ENCODE measurements at places on chromosomes 1 and 21. TPM values are rescaled to one million over a fixed set of nuclear protein-coding genes. Genes with fewer than 3 reads are reported as not detected.

DNA sequence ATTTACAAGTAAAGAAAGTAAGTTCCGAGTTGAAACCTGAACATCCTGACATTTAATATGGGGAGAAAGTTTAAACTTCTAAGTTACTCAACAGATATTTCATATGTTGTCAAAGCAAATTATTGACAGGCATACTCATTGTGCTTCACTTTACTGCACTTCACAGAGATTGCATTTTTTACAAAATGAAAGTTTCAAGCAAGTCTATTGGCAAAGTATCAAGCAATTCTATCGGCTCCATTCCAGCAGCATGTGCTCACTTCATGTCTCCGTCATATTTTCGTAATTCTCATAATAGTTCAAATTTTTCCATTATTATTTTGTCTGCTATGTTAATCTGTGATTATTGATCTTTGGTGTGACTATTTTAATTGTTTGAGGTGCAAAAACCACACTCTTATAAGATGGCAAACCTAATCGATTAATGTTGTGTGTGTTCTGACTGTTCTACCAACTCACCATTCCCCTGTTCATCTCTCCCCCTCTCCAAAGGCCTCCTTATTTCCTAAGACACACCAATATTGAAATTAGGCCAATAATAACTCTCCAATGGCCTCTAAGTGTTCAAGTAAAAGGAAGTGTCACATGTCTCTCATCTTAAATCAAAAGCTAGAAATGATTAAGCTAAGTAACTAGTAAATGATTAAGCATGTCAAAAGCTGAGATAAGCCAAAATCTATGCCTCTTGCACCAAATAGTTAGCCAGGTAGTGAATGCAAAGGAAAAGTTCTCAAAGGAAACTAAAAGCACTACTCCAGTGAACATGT is 68.2 kb upstream of the BCL9 start:
- DNase-seq, result no peak

DNA sequence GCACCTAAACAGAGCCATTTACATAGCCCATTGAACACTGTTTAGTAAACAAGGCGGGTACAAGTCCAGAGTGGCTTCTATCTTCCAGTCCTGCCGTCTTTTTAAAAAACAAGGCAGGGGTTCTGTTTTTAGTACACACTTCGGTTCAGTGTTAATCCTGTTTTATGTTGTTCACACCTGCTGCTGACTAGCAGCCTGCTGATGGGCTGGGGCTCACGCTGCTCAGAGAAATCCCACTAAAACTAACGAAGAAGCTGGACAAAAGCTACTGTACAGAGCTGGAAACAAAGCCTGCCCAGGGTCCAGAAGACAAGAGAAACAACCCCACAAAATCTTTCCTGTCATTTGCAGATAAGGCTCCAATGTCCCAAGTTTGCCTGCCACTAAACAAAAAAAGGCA is 13.2 kb downstream of the ESRRG start:
- no peak for DNase-seq

DNA sequence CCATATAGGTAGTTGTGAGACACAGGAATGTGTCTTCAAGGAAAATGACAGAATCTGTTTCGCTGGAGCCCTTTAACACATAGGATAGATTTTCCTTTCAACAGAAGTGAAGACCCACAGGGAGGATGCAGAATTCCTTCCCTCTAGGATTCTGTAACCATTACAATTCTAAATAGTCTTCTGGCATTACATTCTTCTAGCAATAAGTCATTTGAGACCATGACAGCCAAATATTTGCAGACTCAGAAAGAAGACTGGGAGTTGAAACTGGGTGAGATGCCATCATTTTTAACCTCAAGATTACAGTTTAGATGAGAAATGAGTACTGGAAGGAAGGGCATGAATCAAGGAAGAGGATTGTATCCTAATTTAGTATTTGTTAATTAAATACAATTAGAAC is 61.6 kb downstream of the ZBTB18 start:
- DNase-seq, result no peak

GRCh38 chr1:201192261-201192788 is 1.7 kb downstream of the IGFN1 start:
- no peak for DNase-seq

DNA sequence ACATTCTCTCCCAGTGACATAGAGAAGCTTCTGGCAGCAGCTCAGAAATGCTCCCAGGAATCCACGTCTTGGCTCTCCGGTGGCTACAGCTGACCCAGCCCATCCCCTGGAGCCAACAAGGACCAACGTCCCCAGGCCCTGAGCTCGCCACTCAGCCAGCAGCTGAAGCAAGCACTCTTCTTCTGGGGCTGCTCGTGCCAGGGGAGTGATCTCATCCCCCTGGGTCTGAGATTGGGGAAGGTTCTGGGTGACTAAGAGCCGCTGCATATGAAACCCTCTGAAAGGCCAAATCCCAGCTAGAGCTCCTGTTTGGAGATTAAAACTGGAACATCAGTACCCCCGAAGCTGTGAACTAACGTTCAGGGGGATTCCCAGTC is 487.9 kb downstream of the NPHP4 start:
- DNase-seq, result no peak

DNA sequence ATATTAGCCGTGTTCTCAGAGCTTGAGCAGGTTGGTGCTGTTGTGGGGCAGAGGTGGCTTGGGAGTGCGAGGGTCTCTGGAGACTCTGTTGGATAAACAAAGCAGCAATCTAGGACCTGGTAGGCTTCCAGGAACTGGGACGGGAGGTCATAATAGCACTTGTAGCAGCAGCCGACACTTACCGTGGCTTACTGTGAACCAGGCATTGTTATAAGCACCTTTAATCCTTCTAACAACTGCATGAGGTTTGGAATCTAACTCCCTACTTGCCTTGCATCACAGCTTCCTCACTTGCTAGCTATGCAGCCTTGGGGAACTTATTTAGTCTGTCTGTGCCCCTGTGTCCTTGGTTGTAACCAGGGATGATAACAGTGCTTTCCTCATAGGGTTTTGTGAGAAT is 94.9 kb downstream of the NAV1 start:
- no peak for DNase-seq

- DNase-seq, result no peak
These were observed 23.2 kb upstream of the WDR26 start for GRCh38 chr1:224457782-224458144.

DNA sequence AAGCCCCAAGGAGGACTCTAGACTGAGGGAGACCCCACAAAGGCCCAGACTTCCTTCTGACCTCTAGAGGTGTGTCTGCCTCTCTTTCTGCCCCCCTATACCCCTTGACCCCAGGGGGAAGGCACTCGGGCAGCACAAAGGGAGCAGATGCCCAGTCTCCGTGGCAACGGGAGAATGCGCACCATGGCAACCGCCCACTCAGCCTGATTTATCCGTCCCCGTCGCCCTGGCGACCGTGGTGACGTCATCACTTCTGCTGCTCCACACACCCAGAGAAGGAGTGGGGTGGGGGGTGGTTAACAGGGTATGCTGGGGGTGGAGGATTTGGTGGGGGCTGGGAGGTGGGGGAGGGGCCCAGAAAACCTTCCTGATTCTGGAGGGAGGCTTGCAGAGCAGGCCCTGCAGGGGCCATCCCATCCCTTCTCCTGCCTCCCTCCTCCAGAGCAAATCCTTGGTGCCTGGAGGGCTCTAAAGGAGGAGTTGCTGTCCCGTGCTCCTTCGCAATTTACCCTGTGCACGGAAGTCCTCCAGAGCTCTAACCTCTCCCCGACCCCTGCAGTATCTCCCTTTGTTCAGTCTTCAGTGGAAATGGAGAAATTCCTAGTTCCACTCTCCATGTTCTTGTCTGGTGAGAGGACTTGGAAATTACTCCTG is 6.3 kb downstream of the CELF3 start:
- no peak for DNase-seq

GRCh38 chr1:97570691-97571090 is 350.1 kb downstream of the DPYD start:
- no peak for DNase-seq

- DNase-seq, result no peak
These were observed 43.4 kb downstream of the ROR1 start for GRCh38 chr1:63817152-63817667.

GRCh38 chr1:6288665-6289064 is 27.8 kb upstream of the GPR153 start:
- no peak for DNase-seq

- DNase-seq, result no peak
These were observed 22.5 kb downstream of the NTMT2 start for GRCh38 chr1:170168265-170168664.

GRCh38 chr1:65817891-65818290 is 25.2 kb downstream of the PDE4B start:
- no peak for DNase-seq

DNA sequence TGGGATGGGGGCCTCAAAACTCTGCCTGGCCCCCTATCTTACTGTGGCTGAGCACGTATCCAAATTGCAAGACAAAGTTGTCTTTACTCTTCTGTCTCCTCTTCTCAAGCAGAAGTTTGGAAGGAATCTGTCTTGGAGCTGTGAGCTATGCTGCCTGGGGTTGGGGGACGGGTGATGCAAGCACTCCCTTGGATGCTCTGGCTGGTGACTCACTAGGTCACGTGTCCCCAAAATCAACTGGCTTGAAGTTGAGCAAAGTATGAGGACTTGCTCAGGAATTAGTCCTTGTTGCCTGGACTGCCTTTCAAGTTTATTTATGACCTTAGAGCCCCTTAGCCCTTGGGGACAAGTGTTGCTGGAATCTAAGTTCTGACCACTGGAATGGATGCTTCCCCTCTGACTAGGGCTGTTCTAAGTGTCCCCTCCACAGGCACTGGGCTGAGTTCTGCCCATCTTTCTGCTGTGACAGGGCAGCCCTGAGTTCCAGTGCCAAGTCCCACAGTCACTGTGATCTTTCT is 269.5 kb downstream of the HHAT start:
- no peak for DNase-seq

GRCh38 chr1:209653915-209654351 is 1.7 kb upstream of the LAMB3 start:
- no peak for DNase-seq

GRCh38 chr21:27513016-27513415 is 546.1 kb upstream of the ADAMTS5 start:
- DNase-seq, result no peak

- no peak for DNase-seq
These were observed 427.7 kb upstream of the RUNX1 start for GRCh38 chr21:35476621-35477395.

- no peak for DNase-seq
These were observed 97.8 kb upstream of the ADGRL2 start for GRCh38 chr1:81702903-81703302.

DNA sequence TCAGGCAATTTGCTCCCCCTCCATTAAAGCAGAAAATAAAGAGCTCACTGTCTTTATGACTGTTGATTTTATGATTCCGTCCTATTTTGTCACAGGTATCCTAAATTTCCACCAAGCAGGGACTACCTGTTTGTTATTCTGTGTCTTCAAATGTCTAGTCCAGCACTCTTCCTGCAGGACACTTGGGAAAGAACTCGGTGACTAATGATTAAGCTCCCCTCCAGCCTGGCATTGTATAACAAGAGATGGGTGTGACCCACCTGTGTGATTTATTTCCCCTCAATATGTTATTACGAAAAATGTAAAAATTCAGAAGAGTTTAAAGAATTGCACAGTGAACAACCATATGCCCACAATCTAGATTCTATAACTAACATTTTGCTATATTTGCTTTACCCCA is 42.9 kb upstream of the LRRN2 start:
- no peak for DNase-seq

GRCh38 chr1:165144757-165145397 is 211.6 kb downstream of the LMX1A start:
- DNase-seq, result no peak

- no peak for DNase-seq
These were observed 175.1 kb downstream of the CAMTA1 start for GRCh38 chr1:6960291-6960811.

DNA sequence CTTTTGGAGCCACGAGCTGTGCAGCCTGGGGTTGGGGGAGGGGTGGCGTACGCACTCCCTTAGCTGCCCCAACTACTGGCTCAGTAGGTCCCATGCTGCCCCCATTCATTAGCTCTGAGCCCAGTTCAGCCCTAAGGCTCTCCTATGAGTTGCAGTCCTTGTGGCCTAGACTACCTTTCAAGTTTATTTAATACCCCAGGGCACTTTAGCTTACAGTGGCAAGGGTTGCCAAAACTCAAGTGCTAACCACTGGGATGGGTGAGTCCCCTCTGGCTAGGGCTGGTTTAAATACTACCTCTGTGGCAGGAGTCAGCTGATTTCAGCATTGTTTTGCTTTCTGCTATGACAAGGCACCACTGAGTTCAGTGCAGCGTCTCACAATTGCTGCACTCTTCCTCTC is 118.2 kb downstream of the ODF2L start:
- DNase-seq, result no peak

DNA sequence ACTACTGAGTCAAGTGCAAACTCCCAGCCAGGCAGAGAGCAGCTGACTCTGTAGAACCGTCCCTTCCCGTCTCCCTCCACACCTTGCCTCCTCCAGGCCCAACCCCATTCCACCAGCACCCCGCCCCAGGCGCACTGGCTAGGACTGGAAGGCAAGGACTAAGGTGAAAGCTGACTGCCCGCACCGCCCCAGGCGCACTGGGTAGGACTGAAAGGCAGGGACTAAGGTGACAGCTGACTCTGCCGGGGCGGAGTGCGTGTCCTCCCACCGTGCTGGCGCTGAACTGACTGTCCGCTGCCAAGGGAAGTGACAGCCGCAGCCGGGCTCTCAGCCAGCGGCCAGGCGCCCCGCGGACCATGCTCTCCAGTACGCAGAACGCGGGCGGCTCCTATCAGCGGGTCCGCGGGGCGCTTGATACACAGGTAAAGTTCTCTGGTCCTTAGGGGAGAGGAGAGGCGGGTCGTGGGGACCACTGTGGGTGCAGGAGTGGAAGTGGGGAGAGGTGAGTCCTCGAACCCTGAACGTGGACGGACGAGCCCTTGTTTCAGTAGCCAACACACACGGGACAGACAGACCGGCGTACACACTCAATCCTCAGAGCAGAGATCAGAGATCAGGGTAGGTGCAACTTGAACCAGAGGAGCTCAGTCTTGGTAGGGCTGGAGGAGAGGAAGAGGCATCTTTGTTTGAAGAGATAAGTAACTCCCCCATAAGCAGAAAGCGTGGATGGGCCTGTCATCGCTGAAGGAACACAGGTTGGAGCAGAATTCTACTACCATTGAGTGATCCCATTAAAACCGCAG is 58.0 kb downstream of the RBM11 start:
- DNase-seq, result peak; percentile 88

CLCA4 gene
- total RNA-seq, result not detected

ADAM15 gene
- 163 TPM for total RNA-seq

PHLDA3 gene
- total RNA-seq, result 90.0 TPM

KCNJ6 gene
- 0.06 TPM for total RNA-seq

IL20 gene
- not detected for total RNA-seq

TAS1R3 gene
- total RNA-seq, result 0.32 TPM

EFCAB14 gene
- total RNA-seq, result 118 TPM

LAMB3 gene
- 83.3 TPM for total RNA-seq

RHCE gene
- 0.58 TPM for total RNA-seq
